C1 segment of cervical spinal cord (tissue), 14 donors: ENCODE measurements at places on chromosomes 7 and 10.

- no peak for DNase-seq
These were observed 74.0 kb downstream of the DGKI start for GRCh38 chr7:137772748-137773147.

DNA sequence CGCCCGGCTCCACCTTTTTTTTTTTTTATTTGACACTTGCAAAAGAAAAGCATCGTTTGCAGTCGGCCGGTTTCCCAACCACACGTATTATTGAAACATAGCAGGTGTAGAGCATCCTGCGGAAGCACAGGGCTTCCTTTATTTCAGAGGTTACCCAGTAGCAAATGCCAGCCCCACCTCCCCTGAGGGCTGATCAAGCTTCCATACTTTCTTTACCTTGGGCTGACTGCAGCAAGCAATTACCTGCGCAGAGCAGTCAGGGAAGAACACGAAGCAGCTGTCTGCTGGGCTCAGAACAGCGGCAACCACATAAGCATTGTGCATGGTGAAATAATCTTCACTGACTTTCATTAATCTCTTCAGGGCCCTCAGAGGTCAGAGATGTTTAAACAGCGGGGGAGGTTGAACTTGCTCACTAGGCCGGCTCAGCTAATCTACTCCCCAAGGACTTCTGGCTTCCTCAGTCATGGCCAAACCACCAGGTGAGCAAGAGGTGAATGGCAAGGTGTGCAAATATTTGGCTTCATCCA, 784.7 kb upstream of the AUTS2 start:
- no peak for DNase-seq

GRCh38 chr10:75398692-75399460, 2.7 kb downstream of the ZNF503 start:
- no peak for DNase-seq

- no peak for DNase-seq
These were observed 74.9 kb downstream of the ADCYAP1R1 start for GRCh38 chr7:31126976-31127375.

DNA sequence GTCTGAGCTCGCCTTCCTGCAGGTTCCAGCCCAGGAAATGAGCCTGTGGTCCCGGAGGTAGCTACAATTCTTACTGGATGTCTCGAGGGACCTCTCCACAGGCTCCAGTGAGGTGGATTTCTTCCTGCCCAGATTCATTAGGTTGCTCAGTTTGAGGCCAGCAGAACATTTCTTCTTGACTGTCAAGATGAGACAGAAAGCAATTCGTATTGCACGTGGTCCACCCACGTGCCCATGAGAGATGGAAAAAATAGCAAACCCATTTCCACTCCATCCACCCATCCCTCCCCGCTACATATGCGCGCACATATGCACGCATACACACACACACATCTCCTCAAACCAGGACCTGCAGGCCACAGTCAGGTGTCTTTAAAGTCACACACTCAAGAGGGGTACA, 68.7 kb downstream of the VWA2 start:
- no peak for DNase-seq

- no peak for DNase-seq
These were observed 14.3 kb downstream of the STARD3NL start for GRCh38 chr7:38192327-38192726.
